ENCODE measurements at places on chromosomes 2 and 18.

DNA sequence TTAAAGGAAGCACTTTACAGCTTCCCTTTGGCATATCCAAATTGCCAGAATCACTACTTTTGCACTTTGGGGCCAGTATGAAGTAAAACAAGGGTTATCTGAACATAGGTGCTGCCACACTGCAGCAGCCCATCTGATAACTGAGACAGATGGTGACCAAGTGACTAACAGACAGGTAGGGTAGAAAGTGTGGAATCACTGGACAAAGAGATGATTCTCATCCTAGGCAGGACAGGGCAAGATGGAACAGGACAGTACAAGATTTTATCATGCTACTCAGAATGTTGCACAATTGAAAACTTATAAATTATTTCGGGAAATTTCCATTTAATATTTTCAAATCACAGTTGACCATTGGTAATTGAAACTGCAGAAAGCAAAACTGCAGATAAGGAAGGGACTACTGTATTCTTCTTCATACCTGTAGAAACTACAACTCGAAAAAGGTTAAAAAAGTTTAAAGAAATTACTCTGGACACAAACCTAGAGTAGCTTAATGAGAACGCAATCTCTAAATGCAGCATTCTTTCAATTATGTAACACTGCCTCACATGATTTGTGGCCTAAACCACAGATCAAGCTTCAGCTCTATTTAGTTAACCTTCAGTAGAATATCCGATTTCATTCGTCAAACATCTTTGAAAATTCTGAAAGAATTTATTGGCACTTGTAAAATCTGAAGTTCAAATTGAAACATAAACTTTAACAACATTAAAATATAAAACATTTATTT is 31.4 kb downstream of the HEATR5B start:
- DNase-seq: no peak

DNA sequence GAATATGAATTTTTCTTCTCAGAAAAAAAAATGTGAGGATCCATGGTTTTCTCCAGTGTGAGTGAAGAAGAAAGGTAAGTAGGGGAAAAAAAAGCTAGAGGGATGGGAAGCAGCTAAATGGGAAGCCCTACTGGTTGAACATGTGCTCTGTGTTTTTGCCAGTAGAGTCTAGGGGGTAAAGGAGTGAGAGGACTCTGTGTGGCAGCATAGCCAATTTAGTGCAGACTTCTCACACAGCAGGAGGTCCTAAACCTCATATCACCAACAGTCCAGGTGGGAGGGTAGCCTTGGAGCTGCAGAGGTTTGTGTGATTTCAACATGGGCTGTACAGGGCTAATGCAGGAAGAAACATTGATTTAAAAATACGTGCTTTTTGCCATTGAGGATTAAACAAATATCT is 334.5 kb upstream of the SPHKAP start:
- DNase-seq: no peak

GRCh38 chr18:11759456-11759855 is 70.4 kb downstream of the GNAL start:
- DNase-seq: no peak

GRCh38 chr2:177733-178132 is 86.1 kb downstream of the SH3YL1 start:
- DNase-seq: no peak

DNA sequence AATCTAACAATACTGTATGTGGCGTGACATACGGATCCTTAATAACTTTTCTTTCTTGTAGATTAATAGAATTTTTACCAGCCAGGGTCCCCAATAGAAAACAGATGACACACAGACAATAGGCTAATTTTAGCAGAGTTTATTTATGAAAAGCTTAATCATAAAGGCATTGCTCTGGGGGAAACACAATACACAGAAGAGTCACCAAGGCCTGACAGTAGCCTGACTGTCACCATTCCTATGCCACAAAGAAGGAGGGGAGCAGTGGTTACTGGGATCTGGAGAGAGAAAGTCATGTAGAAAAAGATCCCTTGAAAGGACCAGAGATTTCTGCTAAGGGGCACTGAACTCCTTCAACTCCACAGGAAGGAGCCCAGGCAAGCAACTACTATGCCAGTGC is 139.5 kb downstream of the METTL4 start:
- no peak for DNase-seq
